T-helper 1 cell (primary cell): ENCODE measurements at places on chromosomes 2 and 18.

DNA sequence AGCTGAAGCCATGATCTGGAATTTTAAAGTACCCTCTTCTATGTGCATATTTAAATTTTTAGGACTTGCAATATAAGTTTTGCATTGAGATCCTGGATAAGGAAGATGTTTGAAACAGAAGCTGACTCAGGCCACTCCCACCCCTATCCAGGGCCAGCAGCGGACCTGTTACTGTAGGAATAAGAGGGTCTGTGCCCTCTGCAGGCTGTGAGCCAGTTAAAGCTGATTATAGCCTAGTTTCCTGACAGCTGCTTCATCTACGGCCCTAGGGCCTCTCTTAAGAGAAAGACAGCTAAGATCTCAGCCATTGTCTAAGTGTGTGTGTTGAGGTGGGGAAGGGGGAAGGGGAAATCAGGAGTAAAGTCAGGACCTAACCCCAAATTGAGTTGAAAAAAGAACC, 234.0 kb downstream of the HAUS1 start:
- no peak for DNase-seq

GRCh38 chr18:23752796-23753195, 63.5 kb downstream of the LAMA3 start:
- no peak for DNase-seq

- no peak for DNase-seq
Measured at GRCh38 chr2:239910851-239911640, 114.1 kb downstream of the NDUFA10 start.

- DNase-seq = no peak
Measured at GRCh38 chr2:136384531-136385303, 266.8 kb upstream of the CXCR4 start.

- DNase-seq = no peak
Measured at GRCh38 chr2:239626961-239627592, 226.3 kb upstream of the HDAC4 start.

GRCh38 chr18:61466736-61467135, 133.5 kb downstream of the CDH20 start:
- no peak for DNase-seq
